ENCODE measurements at places on chromosomes 4 and X. TPM values are rescaled to one million over a fixed set of nuclear protein-coding genes. Genes with fewer than 3 reads are reported as not detected.

- H3K27ac ChIP-seq, result no peak overlapping the region
- no peaks in the 10 kb centered on the region for H3K4me1 ChIP-seq
- H3K36me3 ChIP-seq, result no peaks in the 10 kb centered on the region
- peaks cover 8% of the 10 kb centered on the region for H3K27me3 ChIP-seq
- H3K4me3 ChIP-seq, result no peak overlapping the region
These were observed 186.8 kb downstream of the NWD2 start for GRCh38 chr4:37431417-37431743.

DNA sequence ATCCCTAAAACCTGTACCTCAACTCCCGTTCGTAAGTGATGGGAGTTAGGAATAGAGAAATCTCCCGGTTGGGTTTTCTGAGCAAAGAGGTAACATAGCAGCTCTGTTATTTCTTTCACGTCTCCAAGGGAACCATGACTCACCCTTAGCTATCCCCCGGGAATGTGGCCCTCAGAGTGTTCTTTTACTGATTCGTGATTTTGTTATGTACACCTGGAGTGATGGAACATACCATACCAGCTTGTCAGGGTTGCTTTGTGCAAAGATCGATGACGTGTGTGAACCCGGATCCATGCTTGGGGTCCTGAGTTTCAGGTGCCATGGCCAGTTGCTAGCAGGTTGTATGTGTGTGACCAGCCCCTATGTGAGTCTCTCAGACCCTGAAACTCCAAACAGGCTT is 52.6 kb downstream of the HPRT1 start:
- H3K27ac ChIP-seq, result no peak overlapping the region
- H3K27me3 ChIP-seq, result no peaks in the 10 kb centered on the region
- no peaks in the 10 kb centered on the region for H3K36me3 ChIP-seq
- H3K4me1 ChIP-seq, result no peaks in the 10 kb centered on the region

- peaks cover 70% of the 10 kb centered on the region for H3K4me1 ChIP-seq
- no peaks in the 10 kb centered on the region for H3K36me3 ChIP-seq
- DNase-seq, result no peak
- H3K27ac ChIP-seq, result peak overlapping the region; percentile 70
- no peak overlapping the region for H3K4me3 ChIP-seq
These were observed 70.7 kb upstream of the DCLK2 start for GRCh38 chr4:150007512-150007911.

DNA sequence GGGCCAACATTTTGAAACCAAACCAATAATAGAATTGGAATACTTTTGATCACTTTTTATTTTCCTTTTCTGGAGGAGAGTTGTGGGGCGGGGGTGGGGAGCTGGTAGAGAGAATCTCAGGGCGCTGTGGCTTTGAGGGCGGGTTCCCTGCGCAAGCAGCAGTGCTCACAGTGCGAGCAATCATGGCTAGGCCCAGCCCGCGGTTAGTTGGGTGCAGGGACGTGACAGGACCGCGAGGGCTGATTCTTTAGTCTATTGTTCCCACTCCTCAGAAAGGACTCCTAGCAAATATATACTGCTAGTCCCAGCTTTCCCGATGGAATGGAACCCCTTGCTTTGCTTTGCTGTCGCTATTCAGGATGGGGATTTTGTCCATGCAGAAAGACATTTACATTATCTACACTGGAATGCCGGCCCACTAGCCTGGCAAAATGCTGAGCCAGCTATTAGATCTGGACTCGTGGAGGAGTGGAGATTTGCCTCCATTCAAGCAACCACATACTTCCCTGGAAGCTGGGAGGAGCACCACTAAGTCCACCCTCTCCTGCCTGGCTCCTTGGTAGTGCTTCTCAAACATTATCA is 23.9 kb upstream of the APLN start:
- no peak for DNase-seq
- no peaks in the 10 kb centered on the region for H3K36me3 ChIP-seq
- peak overlapping the region; percentile 52 for H3K4me3 ChIP-seq
- peak overlapping the region; percentile 68 for H3K27ac ChIP-seq

GRCh38 chrX:118666521-118666920 is 60.9 kb upstream of the IL13RA1 start:
- H3K36me3 ChIP-seq, result no peaks in the 10 kb centered on the region
- H3K4me1 ChIP-seq, result no peaks in the 10 kb centered on the region
- H3K4me3 ChIP-seq, result no peak overlapping the region
- no peak for DNase-seq

DNA sequence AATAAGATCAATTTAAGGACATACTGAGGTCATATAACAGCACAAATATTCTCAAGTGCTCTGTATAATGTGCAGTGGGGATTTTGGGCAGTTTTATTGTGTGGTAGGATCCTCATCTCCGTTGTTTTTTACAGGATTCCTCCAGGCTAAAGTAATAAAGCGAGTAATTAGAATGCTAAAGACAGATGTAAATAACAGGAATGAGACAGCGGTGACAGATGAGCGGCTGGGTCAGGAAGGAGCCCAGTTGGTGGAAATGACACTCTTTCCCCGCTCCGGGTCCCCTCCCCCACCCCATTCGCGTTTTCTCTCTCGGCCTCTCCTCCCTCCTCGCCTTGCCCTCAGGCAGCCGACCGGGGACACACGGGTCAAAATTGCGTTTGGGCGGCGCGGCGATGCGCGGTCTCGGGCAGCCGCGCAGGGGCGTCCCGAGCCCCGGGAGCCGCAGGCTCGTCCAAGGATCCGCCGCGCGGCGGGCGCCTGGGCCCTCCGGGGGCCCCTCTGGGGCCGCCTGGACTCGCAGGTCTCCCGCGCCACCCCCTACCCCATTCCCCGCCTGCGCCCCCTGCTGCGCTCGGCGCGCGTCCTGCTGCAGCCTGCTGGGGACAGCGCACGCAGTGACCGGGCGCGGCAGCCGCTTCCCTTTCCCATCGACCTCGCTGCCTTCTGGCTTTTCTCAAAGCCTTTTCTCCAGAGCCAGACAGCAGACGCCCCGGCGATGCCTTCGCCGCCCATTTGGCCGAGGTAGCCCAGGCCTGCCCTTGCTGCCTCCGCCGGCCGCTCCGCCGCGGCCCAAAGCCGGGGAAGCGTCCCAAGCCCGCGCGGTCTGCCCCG is 16.2 kb downstream of the POU4F2 start:
- DNase-seq, result peak; percentile 0
- H3K27ac ChIP-seq, result no peak overlapping the region
- peaks cover 69% of the 10 kb centered on the region for H3K27me3 ChIP-seq
- no peaks in the 10 kb centered on the region for H3K36me3 ChIP-seq

Gene ALB
- not detected for total RNA-seq

All from esophagus muscularis mucosa (tissue), 4 donors.